ENCODE measurements at places on chromosomes 4 and X.

DNA sequence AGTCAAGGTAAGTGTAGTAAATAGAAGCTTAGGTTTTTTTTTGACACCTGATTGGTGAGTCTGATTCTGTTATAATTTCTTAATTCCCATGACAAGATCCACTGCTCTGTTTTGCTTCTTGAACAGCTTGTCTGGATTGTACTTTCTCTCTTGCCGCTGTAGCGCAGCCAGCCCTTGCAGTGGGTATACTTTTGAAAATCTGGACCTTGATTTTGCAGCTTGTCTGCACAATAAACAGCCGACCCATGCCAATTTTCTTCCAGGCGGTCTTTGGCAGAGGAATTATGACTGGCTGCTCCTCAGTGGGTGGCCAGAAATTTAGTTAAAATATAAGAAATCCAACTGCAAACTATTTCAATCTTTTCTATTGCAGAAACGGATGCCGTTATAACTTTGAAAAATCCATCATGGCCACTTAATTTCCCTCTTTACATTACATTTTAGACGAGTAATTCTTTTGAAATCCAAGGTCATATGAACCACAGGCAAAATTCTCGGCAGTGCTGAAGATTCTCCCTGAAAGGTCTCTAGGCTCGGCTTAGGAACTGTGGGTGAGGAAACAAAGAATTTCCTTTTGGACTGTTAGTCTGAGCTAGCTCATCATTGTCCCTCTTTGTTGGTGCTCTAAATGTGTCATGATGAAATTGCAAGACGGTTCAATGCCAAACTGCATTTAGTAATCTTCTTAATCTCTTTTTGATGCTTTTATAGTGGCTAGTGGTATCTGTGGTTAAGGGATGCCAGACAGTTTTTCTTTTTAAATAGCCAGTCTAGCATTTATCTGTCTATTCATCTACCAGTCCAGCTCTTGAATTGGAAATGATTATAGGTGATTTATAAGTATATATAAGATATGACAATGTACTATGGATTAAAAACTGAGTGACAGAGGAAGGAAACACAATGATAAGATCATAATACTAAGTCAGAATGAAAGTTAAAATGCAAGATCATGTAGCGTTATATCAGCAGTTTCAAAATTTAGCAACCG lies 31.5 kb upstream of the PTTG2 start:
- DNase-seq, result no peak

DNA sequence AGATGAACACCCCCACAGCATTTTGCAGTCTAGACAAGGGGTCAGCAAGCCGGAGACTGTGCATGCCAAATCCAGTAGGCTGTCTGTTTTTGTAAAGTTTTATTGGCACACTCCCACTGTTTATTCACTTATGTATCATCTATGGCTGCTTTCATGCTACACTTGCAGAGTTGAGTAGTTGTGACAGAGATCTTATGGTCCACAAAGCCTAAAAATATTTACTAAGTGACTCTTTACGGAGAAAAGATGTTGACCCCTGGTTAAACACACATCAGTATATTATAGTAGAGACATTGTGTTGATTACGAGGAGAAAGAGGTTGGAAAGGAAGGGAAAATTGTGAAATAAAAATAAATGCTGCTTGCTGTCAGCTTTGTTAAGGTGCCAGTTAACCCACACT lies 2.2 kb upstream of the LHFPL1 start:
- DNase-seq, result no peak

DNA sequence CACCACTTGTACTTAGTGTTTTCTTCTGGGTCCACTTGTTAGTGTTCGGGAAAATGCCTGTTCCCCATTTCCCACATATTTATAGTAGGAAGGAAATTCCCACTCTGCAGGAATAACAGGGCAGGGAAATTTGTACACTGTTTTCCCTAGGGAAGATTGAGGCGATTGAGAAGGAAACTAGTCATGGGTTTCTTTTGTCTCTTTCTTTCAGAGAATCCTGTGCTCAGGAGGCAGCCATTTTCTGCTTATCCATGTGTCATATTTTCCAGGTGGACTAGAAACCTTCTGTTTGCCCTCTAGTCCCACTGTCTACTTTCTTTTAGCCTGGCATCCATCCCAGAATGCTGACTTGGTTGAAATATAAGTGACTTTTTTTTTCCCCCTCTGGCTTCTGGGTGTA lies 299.1 kb upstream of the ANKRD50 start:
- no peak for DNase-seq

DNA sequence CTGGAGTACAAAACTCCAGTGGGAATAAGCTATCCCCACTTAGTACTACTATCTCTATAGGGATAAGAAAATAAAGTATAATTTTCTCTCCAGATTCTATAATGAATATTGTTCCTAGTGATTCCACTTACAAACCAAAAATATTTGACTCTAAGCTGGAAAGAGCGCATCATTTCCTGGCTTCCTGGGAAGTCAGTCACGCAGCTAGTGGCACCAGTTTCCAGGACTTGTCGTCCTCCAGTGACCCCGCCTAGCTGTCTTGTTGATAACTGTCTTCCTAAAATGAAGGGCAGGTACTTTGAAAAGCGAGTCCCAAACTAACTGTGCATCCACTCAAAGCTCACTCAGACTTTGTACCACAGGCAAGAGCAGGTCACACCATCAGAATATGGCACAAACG lies 39.3 kb downstream of the LNX1 start:
- no peak for DNase-seq

- DNase-seq, result no peak
These were observed 47.2 kb downstream of the RAB33B start for GRCh38 chr4:139501117-139501516.

GRCh38 chrX:120021927-120022326 lies 55.6 kb downstream of the RHOXF2B start:
- no peak for DNase-seq

DNA sequence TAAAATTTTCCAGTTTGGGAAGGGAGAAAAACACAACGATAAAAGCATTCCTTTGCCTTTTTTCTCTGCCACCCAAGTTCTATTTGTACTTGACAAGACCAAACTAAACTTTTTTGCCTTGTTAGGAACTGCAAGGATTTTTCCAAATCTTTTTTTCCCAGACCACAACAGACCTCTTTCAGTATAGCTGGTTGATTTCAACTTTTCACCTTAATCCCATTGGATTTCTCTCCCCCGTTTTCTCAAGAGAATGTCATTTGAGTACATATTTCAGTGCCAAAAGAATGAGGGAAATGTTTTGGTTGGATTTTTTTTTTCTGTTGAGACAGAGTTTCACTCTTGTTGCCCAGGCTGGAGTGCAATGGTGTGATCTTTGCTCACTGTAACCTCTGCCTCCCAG lies 18.5 kb upstream of the SGMS2 start:
- no peak for DNase-seq

DNA sequence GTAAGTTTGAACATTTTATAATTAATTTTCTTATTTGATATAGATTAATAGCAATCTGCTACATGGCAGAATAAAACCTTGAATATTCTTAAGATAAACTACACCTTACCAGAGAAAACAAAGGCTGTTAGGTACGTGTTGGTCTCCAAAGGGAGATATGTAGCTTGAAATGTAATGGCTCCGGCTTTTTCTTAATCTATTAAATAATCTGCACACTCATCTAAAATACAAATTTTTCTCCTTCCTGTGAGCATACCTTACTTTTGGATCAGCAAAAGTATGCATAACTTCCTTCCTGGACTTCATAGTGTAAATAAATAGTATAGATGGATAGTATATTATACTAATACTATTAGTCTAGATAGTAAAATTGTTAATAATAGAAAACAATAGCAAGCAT lies 141.3 kb downstream of the JADE1 start:
- no peak for DNase-seq
